Adrenal gland (tissue), 19 donors: ENCODE measurements at places on chromosomes 4 and X. TPM values are rescaled to one million over a fixed set of nuclear protein-coding genes. Genes with fewer than 3 reads are reported as not detected.

NEUROG2 gene
- not detected for total RNA-seq

ASMT gene
- 0.18 TPM for total RNA-seq

- H3K4me3 ChIP-seq = no peak overlapping the region
- no peak for DNase-seq
- no peaks in the 10 kb centered on the region for H3K36me3 ChIP-seq
- no peaks in the 10 kb centered on the region for H3K27me3 ChIP-seq
These were observed 98.3 kb downstream of the DCLK2 start for GRCh38 chr4:150176547-150176946.

CYP4V2 gene
- 56.3 TPM for total RNA-seq

GRCh38 chrX:131322651-131323050 is 33.5 kb upstream of the IGSF1 start:
- H3K4me3 ChIP-seq = no peak overlapping the region
- H3K36me3 ChIP-seq = no peaks in the 10 kb centered on the region
- no peak overlapping the region for H3K27ac ChIP-seq
- no peaks in the 10 kb centered on the region for H3K4me1 ChIP-seq
- peaks cover 12% of the 10 kb centered on the region for H3K27me3 ChIP-seq

PABPC1L2A gene
- not detected for total RNA-seq

PKD2 gene
- total RNA-seq = 58.6 TPM
